Stimulated activated naive B cell treated with anti-CD40 and anti-IgM and Interleukin-4, amounts not matched to agents 10 μg/mL and 1 μg/mL and 100 μg/mL, for 72 hours (primary cell): ENCODE measurements at places on chromosomes 2 and 18.

DNA sequence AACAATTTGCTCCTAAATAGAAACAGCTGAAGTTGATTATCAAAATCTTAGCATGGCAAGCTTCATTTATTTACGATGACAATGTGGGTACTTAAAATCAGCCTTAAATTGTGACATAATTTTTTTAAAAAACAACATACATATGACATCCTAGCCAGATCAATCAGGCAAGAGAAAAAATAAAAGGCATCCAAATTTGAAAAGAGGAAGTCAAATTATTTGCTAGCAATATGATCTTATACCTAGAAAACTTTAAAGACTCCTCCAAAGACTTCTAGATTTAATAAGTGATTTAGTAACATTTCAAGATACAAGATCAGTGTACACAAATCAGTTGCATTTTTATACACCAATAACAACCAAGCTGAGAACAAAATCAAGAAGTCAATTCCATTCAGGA, 14.3 kb upstream of the PPP3R1 start:
- DNase-seq: no peak

- DNase-seq: no peak
Measured at GRCh38 chr2:74887960-74888700, 54.2 kb downstream of the HK2 start.

- no peak for DNase-seq
Measured at GRCh38 chr2:11837875-11838734, 91.7 kb downstream of the LPIN1 start.

DNA sequence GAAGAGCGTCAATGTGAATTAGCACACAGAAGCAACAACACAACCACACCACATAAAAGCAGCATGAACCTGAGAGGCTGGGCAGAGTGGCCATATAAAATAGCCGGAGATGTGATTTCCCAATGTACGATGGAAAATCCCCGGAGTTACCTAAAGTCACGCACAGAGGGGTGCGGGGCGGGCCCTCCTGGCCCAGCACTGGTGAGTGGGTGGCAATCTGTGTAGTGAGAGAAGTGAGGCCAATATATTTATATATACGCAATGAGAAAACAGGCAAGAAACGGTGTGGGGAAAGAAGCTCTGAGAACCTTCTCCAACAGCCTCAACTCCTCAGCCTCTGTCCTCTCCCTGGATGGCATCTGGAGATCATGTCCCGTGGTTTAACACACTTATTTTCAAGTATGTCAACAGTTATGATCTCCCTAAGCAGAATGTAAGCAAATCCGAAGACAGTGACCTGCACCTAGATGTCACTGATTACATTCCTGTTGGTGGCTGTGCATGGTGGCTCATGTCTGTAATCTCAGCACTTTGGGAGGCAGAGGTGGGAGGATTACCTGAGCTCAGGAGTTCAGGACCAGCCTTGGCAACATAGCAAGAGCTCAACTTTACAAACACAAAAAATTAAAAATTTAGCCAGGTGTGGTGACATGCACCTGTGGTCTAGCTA, 41.6 kb downstream of the CRACDL start:
- no peak for DNase-seq

DNA sequence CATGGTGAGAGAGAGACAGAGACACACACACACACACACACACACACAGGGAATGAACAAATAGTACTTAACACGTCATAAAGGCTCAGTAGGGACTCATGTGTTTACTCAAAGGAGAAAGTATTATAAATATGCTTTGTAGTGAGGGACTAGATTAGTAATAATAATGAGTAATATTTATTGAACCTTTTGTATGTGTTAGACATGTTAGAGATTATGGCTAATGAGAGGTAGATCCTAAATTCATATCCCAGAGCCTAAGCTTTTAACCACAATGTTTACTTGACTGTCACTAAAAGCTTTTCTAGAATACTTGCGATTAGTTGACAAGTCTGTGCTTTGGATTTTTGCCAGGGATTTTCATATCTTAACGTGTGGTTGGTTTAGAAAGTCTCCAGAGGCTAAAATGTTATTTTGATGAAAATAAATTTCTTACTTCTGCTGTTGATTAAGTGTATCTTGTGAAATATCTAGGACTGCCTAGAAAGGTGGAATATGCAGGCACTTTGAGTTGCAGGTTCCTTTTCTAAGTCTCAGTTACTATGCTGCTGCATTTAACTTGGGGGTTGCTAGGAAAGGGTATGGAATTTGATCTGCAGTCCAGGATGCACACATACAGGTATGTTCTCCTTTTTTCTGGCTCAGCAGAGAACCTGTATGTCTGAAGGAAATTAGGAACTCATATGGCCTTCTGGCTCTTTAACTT, 64.5 kb downstream of the UBR3 start:
- DNase-seq: no peak

DNA sequence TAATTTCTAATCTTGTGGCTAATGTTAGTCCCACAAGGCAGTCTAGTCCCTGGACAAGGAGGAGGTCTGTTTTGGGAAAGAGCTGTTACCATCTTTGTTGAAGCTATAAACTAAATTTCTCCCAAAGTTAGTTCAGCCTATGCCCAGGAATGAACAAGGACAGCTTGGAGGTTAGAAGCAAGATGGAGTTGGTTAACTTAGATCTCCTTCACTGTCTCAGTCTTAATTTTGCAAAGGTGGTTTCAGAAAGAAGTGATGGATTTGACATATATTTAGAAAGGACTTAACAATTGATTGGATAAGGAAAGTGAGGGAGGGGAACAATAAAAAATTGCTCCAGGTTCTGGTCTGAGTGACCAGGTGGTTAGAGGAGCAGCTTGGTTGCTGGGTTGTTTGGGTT, 14.6 kb upstream of the SCYGR1 start:
- no peak for DNase-seq

DNA sequence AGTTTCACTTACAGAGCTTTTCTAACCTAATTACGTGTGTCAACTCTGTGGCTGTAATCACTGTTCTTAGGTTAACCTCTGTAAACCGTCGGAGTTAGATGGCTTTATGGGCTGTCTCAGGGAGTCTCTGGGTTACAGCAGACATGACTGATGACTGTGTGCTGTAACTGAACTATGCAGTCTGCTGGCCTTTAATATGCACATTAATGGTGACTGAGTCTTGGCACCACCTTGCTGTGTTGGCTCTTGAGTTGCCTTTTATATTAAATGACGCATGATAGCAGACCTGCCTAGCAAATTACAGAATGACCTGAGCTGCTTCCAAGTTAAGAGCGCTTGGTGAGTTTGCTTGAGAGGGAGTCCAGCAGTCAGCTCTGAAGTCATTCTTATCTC, 90.1 kb downstream of the ACKR3 start:
- no peak for DNase-seq

- DNase-seq: peak; percentile 28
Measured at GRCh38 chr2:173210270-173211196, 134.9 kb downstream of the MAP3K20 start.

GRCh38 chr2:10193851-10194820, 71.6 kb downstream of the RRM2 start:
- no peak for DNase-seq

DNA sequence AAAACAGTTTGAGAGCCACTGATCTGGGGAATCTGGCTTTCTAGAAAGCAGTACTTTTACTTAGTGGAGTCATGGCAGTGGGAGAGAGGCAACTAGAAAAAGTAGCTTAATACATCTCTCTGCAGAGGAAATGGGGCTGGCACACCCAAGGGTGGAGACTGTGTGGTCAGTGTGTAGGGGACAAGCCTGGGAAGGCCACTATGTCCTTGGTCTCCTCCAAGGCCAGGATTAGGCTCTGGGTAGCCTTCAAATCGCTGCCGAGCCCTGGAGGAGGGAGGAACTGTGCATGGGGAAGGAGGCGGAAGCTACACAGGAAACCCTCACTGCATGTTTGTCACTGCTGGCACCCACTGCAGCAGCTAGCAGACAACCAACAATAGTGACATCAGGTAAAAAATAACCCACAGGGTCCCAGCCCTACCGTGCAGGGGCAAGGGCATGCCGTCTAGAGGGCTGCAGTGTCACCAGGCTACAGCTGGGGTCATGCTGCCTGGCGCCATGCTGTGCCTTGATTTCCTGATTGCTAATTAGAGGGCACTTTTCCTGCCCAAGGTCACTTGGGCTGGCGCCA, 34.8 kb downstream of the LBH start:
- no peak for DNase-seq

DNA sequence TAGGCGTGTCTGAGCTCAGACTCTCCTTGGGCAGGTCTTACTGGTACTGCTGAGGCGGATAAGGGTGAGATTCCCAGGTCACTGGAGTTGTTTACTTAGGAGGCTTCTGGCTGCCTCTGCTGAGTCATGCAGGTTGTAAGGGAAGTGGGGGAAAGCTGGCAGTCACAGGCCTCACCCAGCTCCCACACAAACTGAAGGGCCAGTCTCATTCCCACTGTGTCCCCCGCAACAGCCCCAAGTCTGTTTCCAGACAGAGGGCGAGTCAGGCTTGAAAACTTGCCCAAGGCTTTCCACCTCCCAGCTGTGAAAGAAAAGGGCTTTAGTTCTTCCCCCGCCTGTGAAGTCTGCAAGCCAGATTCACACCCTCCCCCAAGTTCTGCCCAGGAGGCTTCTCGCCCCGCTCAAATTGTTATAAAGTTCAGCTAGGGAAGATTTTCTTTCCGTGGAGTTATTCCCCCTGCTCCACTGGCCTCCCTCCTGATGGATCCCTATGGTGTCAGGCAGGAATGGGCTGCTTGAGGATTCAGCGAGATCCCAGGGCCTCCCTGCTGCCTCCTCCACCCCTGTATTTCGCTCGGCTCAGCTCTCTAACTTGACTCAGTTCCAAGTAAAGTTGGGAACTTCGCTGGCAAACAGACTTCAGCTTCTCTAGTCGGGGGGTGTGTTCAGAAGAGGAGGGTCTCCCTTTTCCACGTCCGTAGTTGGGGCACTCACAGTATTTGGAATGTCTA, 248.6 kb downstream of the NR4A2 start:
- DNase-seq: no peak

- peak; percentile 84 for DNase-seq
Measured at GRCh38 chr2:240759459-240759858, 60.6 kb downstream of the KIF1A start.

GRCh38 chr2:2333076-2333475, 2.0 kb upstream of the MYT1L start:
- no peak for DNase-seq

DNA sequence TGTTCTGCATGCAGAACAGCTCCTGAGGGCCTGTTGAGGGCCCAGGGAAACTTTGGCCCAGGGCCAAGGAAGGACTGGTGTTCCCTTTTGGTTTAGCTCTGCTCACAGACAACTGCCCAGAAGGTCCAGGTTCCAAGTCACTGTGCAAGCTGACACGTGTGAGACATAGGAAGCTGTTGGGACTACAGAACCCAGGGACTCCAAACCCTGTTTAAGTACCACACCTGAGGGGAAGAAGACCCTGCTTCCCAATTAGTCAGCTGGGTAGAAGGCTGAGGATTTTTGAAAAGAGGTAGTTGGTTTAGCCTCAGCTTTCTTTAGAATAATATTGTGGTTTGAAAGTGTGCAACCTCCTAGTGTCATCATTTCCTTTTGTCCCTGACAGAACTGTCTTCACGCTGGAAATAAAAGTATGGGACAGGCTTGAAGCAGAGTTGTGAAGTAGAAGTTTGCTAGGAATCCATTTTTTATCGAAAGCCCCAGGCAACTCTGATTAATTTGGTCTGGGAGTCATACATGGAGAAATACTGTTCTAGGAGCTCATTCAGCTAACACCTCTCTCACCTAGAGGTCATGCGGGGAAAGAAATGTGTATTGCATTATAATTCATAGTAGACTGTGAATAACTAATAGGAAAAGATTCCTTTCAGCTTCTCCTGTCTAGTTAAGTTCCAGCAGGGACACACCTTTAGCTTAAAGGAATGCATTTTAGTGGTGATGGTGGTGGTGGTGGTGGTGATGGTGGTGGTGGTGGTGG, 19.9 kb upstream of the IL1RL1 start:
- DNase-seq: no peak
